Bronchus fibroblast of lung (primary cell): ENCODE measurements at places on chromosomes 1 and 21. TPM values are rescaled to one million over a fixed set of nuclear protein-coding genes. Genes with fewer than 3 reads are reported as not detected.

Gene SYCP1
- total RNA-seq: not detected in 2 replicates

Gene AMY1A
- not detected in 2 replicates for total RNA-seq

Gene CELA2A
- total RNA-seq: not detected in 2 replicates

Gene PPIAL4G
- total RNA-seq: not detected in 2 replicates

Gene OR2AK2
- total RNA-seq: not detected in 2 replicates
